NK-92 treated with Interleukin-12 subunit alpha and Interleukin-12 subunit beta, amount 100 ng/mL, for 24 hours (cell line): ENCODE measurements at places on chromosomes 3 and 15.
A peak's percentile ranks its signal among the peaks of the same experiment; 100 is the strongest.

DNA sequence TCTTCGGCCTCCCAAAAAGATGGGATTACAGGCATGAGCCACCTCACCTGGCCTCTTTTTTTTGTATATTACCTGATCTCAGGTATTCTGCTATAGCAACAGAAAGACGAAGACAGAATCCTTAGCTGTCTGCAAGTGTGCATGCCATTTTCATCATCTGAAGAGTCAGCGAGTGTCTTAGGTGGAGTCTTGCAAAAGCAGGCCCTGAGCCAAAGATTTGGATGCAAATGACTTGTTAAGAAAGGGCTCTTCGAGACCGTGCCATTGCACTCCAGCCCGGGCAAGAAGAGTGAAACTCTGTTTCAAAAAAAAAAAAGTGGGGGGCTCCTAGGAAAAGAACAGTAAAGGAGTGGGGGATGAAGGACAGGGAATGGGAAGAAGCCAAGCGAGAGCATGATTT is 10.2 kb upstream of the TRIM69 start:
- DNase-seq, result no peak

DNA sequence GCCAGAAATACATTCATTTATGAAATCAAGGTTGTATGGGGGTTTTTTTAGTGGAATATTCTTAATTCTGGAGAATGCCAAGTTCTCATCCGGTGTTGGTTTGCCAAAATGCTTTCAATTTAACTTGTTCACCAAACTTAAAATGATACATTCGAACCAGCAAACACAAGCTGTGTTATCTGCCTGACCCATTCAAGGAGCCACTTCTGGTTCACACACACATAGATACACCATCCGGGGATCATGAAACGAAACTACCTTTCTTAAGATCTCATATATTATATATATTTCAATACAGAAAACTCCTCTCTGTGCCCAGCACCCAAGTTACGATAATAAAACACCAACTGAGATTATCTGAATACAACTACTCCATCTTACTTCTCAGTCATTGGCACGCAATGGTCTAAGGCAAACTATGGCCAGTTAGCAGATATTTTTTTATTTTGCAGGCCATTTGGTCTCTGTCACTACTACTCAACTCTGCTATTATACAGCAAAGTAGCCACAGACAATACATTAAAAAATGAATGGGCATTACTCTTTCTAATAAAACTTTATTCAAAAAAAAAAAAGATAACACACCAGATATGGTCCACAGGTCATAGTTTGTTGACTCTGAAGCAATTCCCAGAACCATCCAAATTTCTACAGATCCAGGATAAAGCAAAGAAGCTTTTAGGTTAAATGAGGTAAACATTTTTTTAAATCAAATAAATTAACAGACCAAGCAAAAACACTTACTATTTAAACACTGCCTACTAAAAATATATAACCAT is 89.6 kb downstream of the TBL1XR1 start:
- DNase-seq, result no peak

- no peak for DNase-seq
These were observed 36.8 kb upstream of the CFAP161 start for GRCh38 chr15:81097116-81097889.

DNA sequence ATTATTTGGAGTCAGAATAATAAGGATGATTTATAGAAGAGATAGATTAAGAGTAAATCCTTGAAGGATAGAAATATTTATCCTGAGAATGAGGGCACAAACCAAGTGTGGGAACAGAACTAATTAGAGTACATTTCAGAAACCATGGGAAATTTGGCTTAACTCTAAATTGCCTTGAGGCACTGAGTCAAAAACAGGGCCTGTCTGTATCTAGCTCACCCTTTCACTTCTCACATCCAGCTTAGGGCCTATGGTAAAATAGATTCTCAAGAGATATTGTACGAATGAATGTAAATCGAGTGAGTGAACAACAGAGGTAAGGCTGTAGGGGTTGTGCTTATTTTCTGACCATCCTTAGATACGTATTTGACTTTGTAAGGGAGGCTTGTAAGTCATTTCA is 586.1 kb upstream of the DPPA4 start:
- no peak for DNase-seq

DNA sequence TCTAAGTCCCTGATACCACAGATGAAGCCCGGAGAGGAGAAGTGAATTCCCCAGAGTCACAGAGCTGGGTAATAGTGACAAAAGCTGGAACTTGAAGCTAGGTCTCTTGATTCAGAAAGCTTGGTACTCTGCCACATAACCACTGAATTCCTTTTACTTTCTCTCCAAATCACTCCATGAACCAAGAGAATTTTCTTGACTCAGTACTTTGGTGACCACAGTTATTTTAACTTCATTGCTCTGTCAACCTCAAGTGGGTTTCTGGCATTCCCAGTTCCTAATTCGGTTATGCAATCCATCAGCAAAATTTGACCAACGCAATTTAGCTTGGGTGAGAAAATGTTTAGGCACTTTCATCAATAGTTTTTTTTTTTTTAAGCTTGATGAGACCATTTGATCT is 61.0 kb upstream of the PPARG start:
- DNase-seq, result no peak

DNA sequence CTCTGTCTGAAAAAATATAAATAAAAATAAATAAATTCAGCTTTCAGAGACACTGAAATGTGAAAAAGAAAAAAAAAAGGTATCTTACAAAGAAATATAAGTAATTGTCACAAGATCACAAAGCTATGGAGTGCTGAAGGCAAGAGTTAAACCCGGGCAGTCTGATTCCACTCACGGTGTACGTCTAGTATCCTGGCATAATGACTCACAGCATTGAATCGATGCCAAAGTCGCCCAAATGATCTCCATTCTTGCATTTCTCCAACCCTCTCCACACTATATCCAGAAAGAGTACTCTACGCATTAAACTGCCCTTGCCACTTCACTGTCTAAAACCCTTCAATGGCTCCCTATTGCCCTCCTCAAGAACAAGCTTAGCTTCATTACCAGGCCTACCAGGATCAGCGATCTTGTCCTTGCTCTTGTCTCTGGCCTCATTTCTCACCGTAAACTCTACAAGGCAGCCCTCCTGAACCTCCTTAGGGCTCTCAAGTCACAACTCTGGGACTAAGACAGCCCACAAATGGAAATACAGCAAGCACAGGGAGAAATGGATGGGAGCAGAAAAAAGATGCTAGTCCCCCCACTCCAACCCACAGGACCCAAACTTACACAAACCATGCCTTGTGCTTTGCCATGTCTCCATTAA is 7.7 kb downstream of the SUCLG2 start:
- DNase-seq, result no peak

DNA sequence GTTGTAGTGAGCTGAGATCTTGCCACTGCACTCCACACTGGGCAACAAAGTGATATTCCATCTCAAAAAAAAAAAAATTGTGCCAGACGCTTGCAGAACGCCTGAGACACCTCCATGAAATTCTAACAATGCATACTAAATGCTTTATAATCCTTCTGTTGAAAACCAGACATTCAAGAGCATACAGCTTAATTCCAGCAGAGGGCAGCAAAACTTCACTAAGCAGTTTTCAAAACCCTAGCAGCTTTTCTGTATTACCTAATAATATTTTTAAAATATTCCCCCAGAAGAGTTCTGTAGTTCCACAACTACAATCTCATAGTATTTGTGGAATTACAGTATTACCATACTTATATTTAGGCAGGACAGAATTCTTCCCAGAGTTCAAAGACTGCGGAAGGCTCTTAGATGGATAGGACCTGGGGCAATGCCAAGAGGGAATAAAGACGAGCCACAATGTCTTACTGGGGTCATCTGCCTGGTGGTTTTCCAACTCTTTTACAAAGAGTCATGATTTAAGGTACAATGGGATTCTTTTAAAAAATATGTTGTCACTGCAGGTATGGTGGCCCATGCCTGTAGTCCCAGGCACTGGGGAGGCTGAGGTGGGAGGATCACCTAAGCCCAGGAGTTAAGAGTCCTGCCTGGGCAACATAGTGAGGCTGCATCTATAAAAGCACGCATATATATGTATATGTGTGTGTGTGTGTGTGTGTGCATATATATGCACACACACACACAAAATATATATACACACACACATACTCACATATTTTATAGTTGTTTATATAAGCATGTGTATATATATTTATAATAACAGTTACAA is 19.6 kb upstream of the TASOR start:
- no peak for DNase-seq

DNA sequence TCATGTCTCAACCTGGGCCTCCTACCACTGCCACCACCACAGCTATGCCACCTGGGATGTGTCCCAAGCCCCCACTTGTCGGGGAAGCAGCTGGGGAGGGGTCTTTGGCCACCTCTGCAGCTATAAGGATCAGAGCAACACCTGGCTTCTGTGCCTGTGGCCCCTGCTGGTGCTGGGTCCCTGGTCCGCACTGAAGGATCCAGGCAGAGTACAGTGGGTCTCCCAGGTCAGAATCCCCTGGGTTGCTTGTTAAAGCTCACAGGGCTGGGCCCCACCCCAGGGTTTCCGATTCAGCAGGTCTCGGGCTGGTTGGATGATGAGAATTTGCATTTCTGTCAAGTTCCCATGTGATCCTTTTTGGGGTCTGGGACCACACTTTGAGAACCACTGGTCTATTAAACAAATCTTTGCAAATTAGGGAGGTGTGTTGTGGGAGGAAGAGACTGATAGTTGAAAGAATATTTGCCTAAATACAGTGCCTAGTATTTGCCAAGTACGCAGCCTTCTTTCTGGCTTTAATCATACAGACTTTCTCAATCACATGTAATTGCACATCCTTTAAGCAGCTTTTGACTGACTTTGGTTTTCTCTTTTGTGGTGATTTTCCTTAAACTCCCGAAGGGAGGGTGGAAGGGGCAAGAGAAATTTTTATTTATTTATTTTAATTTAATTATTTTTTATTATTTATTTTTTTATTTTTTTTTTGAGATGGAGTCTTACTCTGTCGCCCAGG is 127.3 kb downstream of the IGF1R start:
- no peak for DNase-seq

DNA sequence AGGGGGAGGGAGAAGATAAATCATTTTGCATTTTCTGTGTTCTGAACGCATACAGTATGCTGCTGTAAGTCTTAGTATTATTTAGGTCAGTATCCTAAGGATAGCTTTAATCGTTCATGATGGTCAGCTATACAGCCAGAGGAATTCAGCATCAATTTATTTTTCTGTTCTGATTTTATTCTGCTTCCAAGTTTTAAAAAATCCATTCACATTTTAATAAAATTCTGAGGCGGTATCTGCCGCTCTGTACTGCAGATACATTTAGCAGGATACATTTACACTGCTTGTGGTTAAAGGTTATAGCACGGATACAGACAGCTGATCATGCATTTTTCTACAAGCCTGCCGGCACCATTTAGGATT is 17.8 kb downstream of the ZBTB38 start:
- DNase-seq, result no peak

GRCh38 chr3:48707157-48707556 is 9.9 kb downstream of the IP6K2 start:
- no peak for DNase-seq

- no peak for DNase-seq
These were observed 134.3 kb downstream of the EDEM1 start for GRCh38 chr3:5321666-5322340.

- no peak for DNase-seq
These were observed 661.6 kb upstream of the CBLB start for GRCh38 chr3:106530367-106530766.

- no peak for DNase-seq
These were observed 6.8 kb upstream of the FBLN2 start for GRCh38 chr3:13542142-13542541.

DNA sequence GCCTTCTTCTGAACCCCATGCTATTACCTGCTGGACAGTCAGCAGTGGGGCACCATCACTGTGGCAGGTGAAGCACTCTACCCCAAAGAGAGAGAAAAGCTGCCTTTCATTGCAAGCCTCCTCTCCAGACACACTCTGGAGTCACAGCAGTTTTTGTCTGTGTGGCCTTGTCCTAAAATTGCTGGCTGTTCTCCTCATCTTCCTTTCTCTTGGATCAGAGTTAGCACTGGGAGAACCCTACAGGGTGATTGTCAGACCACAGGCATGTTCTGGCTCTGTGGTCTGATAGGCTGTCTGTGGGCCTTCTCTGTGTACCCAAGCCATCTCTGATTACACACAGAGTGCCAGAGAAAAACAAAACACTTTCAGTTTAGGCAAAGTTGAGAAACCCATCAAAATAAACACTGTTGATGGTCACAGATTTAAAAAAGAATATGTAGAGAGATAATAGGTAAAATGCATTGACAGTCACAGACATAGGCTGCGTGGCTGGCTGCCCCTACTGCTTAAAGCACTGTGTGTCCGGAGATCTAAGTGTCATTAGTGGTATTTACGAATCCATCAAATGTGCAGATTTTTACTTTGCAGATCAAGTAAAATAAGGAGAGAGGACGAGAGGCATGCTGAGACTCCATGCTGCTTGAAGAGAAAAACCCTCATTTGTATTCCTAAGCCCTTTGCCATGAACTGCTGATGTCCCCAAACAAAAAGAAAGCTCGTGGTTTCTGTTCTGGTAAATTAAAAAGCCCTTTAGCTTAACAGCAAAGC is 689.9 kb downstream of the TUSC7 start:
- DNase-seq, result no peak

GRCh38 chr15:64507293-64507802 is 47.0 kb downstream of the ZNF609 start:
- peak; percentile 6 for DNase-seq

DNA sequence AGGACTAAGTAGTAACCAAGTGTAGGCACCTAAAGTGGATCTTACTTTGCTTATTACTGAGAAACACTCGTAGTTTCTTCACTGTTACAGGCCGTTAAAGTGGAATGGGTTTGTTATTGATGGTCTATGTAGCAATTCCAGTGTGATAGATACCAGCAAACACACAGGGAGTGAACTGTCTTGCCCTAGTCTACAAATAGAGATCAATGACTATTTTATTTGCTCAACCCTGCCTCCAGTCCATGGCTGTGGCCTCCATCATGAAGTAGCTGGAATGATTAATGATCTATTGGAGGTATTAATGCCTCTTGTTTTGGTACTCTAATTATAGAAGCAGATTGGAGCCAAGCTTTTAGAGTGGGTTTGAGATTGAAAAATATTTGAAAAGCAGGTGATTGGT is 362.7 kb upstream of the AZI2 start:
- no peak for DNase-seq

DNA sequence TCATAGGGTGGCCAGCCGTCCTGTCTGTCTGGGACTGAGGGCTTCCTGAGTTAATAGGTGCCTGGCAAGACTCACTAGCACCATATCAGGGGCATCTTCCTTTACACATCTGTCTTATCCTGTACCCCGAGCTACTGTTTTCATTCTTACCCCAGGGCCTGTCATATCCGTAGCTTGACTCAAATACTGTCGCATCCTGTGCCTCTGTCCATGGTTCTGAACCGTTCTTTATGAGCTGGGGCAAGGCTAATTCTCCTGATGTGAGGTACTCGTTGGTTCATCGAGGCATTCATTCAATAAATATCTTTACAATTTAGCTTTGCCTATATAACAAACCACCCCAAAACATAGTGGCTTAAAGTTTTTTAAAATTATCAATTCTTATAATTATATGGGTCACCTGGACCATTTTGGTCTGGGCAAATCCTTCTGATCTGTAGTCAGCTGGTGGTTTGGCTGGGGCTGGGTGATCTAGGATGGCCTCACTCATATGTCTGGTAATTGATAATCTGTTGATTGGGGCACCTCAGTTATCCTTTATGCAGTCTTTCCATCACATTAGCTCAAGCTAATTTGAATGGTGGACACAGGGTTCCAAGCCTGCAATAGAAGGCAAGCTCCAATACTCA is 121.2 kb downstream of the TLE3 start:
- DNase-seq, result no peak

- DNase-seq, result peak; percentile 83
These were observed 2.1 kb upstream of the CCDC80 start for GRCh38 chr3:112642912-112643506.

GRCh38 chr15:45829336-45830153 is 194.7 kb downstream of the SQOR start:
- no peak for DNase-seq
